ENCODE measurements at places on chromosomes 13 and 19.

DNA sequence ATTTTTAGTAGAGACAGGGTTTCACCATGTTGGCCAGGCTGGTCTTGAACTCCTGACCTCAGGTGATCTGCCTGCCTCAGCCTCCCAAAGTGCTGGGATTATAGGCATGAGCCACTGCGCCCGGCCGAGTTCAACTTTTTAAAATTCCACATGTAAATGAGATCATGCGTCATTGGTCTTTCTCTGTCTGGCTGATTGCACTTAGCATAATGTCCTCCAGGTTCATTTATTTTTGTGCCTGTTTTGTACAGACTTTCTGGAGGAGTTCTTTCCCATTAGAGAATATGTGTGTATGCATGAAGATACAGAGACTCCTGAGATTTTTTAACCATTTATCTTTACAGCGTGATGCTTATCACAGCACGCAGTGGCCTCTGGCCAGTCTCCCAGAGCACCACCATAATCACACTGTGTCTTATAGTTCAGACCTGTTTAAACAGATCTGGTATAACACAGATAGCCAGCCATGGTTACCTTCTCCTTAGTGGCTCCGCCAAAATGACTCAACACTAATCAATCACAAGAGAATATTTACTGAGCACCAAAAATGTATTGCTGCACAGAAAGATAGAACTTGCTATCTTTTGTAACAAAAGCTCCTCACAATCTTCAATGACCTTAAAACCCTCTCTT is 11.4 kb upstream of the STARD13 start:
- DNase-seq, result no peak

DNA sequence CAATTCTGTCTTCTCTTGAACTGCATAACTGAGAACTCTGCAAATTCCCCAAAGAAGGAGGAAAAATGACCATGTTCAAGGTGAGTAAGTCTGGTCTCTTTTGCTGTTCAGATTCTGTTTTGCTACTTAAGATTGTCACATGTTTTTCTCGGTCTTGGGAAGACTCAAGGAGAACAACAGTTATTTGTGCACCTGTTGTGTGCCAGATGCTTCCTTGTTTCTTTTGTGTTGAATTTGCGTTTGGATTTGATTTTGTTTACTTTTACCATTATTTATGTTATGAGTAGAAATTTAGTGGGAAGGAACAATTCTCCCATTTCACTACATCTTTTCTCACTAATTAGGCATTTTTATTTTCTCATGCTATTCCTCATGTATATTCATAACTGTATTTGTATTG is 4.4 kb downstream of the ZNF284 start:
- no peak for DNase-seq

DNA sequence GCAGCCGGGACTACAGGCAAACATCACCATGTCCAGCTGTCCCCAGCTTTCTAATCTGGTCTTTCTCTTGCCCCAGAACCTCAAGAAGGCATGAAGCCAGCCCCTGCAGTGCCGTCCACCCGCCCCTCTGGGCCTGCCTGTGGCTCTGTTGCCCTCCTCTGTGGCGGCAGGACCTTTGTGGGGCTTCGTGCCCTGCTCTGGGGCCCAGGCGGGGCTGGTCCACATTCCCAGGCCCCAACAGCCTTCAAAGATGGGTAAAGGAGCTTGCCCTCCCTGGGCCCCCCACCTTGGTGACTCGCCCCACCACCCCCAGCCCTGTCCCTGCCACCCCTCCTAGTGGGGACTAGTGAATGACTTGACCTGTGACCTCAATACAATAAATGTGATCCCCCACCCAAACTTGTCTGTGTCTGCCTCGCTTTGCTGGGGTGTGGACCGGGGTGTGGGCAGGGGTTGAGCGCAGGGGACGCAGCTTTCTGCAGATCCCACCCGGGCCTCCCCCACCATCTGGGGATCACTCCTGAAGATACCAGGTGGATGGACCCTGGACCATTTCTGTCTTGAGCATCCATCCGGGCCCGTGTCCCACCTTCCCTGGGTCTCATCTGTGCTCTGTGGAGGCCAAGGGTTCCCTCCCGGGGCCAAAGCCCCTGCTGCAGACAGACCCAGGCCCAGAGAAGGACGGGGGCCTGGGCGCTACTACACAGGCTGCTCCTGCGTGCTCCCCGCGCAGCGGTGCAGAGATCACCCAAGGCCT is 15.3 kb downstream of the PRKCSH start:
- DNase-seq, result no peak

DNA sequence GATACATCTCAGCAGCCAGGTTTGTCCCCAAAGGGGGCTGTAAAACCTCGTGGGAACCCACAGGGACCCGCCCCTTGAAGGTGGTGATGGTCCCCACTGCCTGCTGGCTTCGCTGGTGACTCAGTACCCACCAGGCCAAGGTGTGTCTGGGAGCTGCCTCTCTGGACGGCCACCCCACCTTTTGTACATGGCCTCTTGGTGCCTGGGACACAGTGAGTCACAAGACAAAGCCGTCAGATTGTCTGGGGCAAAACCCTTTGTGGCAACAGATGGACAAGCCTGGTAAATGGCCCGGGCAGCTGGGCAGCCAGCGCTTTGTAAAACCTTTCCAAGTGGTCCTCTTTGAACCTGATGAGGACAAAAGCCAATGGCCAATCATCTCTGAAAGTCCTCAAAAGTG is 27.9 kb upstream of the KLF2 start:
- no peak for DNase-seq

DNA sequence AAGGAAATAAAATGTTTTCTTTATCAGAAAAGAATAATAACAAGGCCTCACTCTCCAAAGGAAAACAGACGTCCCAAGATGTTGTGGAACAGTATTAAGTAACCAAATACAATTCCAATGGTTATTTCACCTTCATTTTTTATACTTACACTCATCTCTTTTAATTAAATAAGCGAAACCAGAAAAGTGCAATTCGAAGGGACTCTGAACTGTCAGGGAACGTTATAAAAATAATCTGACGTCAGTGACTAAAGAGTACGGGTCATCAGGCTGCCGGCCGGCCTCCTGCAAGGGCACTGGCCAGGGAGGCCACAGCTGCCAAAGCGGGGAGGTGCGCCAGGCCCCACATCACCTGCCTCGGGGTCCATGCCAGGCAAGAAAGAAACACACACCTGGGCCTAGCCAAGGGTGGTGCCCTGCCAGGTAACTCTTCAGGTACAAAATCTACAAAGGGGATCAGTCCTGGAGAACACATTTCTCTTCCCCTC is 61.2 kb downstream of the CDADC1 start:
- DNase-seq, result no peak

DNA sequence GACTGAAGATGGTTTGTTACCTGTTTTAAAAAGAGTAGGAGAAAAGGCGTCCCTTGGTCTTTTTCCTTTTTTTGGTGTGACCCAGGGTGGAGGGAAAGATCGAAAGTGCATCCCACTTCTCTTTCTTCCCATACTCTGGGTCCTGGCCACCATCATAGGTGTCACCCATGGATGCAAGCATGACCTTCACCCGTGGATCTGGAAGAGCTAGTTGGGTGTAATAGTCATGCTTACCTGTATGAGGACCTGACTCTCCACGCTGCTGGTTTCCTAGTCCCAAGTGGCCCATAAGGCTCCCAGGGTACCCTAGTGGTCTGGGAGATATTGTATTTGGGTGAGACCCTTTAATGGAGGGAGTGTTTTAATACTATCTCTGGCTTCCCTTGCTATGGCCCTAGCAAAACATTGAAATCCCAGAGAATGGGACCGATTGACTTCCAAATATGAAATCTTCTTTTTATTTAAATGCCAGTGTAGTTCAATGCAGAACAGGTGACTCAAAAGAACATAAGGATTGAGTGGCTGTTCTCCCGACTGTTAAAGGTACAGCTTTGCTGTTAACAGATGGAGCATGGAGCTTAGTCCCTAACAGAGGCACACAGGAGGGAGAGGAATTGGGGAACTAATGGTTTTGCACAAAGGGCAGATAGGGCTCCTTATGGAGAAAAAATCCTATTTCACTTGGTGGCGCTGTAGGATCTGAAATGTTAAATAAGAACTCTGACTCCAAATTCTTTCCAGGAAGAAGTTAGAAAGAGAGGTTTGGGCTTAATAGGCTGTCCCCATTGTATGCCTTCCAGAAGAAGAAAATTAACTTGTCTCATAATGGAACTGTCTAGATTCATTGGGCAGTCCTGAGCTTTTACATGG is 7.0 kb upstream of the ZNF550 start:
- no peak for DNase-seq

DNA sequence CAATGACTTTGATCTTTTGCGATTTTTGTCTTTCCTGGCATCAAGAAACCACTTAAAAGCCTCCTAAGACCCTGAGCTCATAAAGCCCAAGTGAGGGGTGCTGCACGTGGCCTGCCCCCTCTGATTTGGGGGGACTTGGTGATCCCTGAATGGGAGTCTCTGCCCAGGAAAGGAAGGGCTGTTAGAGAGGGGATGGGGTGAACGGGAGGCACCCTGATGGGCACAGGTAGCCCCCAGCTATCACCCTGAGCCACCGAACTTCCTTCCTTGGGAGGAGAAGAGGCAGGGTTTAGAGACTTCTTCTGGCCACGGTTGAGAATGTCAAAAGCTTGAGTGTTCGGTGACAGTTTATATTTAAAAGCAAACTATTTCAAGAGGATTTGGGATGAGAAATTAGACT is 305.5 kb downstream of the ZNF536 start:
- DNase-seq, result no peak

DNA sequence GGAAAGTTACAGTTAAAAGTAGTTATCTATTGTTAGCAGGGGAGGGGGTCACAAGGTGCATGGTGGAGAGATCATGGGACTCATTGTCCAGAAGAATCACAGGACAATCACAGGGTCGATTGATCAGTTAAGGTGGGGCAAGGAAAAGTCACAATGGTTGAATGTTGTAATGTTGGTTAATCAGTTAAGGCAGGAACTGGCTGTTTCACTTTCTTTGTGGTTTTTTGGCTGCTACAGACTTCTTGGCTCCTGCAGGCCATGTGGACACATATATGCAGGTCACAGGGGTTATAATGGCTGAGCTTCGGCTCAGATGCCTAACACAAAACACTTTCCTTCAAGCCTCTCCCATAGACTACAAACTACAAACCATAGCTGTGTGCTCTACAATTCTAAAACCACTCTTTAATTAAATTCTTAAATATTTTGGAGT is 6.9 kb upstream of the ZNF431 start:
- no peak for DNase-seq

GRCh38 chr13:110797230-110797877 is 83.9 kb downstream of the ING1 start:
- no peak for DNase-seq

Measured in CD8-positive, alpha-beta memory T cell (primary cell).